NCI-H2081 treated with DMSO at 0.1 percent for 48 hours (cell line): ENCODE measurements at places on chromosomes 1 and 21.

DNA sequence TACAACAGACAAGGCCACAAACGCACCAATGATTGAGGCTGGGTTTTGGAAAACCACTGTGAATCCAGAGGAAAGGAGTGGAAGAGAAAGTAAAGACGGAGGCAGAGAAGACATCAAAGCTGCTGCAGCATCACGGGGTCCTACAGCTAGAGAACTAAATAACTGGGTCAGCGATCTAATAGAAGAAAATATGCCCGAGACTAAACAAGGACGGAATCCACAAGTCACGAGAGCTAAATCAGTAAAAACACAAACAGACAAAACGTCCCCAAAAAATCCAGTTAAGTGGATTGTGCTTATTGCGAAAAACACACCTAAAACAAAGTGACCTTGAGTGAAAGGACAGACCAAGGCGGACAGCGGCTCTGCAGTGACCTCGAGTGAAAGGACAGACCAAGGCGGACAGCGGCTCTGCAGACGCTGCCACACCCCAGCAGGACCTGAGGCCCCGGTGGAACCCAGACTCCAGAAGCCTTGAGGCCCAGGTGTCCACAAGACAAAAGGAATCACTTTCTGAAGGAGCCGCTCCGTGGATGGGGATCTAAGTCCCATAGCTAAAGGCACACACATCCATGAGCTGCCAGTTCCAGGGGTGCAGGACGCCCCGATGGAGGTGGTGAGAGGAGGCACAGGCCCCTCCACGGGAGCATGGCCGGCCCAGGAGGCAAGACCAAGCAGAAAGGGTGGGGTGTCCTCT lies 6.0 kb downstream of the FTCD start:
- DNase-seq = no peak

GRCh38 chr1:116923421-116923820 lies 13.7 kb downstream of the PTGFRN start:
- DNase-seq = no peak

DNA sequence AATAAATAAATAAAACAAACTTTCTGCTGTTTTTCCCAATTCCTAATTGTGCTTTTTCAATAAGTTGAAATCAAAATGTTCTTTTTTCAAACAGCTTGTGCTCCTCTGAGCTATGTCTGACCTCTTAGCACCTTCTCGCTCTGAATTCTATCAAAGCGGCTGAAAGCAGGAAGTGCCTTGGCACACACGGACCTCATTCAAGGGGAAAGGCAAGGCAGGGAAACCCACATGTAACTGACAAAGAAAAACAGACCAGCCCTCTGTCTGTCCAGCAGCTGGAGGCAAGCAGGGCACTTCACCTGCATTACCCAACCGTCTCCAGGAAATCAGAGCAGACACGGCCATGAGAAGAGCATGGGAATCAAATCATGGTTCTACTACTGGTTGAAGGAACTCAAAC lies 56.7 kb downstream of the PLPP3 start:
- no peak for DNase-seq

DNA sequence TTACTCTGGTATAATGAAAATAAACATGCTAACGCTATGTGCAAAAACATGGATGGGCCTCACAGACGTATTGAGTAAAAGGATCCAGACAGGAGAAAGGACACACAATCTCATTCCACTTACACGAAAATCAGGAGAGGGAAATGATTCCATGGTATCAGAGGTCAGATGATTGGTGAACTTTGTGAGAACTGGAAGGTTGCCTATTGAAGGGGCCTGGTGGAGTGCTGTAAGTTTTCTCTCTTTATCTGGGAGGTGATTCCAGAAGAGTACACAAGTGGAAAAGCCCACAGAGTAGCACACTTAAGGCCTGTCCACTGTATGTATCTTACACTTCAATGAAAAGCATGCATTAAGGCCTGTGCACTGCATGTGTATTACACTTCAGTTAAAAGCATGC lies 9.6 kb downstream of the GSTM2 start:
- no peak for DNase-seq

GRCh38 chr1:23558140-23558871 lies 995 bp downstream of the ID3 start:
- DNase-seq = peak; percentile 35

DNA sequence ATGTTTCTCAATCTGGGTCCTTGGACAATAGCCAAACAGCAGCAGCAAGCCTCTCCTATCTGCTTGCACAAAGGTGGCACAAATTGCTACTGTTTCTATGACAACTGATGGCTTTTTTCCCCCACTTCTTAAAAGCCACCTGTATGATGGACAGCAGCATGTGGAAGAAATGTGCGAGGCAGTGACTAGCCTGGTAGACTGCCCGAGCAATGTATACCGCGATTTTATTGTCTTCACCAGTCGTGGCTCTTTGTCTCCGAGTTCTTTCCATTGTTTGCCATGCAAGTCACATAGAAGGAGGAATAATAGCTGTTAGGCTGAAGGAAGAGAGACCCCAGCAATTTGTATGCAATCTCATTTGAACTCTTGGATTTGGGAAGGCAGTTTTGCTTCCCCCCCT lies 79.4 kb downstream of the S1PR1 start:
- no peak for DNase-seq

- DNase-seq = no peak
Measured at GRCh38 chr1:6041432-6042062, 4.1 kb upstream of the KCNAB2 start.
